ENCODE measurements at places on chromosomes 5 and 9. TPM values are rescaled to one million over a fixed set of nuclear protein-coding genes. Genes with fewer than 3 reads are reported as not detected.

DNA sequence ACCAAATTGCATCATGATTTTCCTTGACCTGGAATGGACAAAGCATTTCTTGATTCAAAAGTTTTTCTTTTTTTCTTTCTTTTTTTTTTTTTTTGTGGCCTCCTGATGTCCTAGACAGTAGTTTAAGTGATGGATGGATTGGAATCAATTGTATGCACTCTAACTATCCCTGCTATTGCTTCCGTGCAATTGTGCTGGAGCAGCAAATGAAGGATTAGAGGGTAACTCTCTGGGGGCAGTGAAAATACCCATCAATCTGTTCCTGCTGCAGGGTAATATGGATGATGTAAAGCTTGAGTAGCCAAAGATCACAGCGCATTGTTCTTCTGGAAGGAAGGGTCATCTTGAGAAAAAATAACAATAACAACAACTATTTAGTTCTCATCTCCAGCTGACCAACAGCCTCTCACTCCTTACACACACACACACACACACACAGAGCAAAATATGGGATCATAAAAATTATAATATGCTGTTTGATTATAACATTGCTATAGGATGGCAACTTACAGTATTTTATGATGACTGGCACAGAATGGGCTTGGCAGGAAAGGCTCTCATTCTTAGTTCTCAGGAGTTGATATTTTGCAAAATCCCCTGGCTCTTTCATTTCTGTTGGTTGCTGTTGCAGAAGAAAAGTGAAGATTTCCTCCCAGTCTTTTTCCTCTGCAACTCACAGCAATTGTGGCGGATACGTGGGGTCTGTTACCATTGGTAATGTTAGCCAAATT is 160.9 kb upstream of the DMAC1 start:
- DNase-seq: no peak
- no peaks in the 10 kb centered on the region for H3K36me3 ChIP-seq
- H3K27ac ChIP-seq: no peak overlapping the region
- no peak overlapping the region for H3K4me3 ChIP-seq

GRCh38 chr5:68432682-68433081 is 217.1 kb downstream of the PIK3R1 start:
- no peak for DNase-seq
- no peaks in the 10 kb centered on the region for H3K27me3 ChIP-seq
- no peak overlapping the region for H3K4me3 ChIP-seq
- H3K36me3 ChIP-seq: no peaks in the 10 kb centered on the region
- H3K4me1 ChIP-seq: no peaks in the 10 kb centered on the region
- H3K27ac ChIP-seq: no peak overlapping the region

Gene PTPRD
- 6.1 TPM for total RNA-seq

DNA sequence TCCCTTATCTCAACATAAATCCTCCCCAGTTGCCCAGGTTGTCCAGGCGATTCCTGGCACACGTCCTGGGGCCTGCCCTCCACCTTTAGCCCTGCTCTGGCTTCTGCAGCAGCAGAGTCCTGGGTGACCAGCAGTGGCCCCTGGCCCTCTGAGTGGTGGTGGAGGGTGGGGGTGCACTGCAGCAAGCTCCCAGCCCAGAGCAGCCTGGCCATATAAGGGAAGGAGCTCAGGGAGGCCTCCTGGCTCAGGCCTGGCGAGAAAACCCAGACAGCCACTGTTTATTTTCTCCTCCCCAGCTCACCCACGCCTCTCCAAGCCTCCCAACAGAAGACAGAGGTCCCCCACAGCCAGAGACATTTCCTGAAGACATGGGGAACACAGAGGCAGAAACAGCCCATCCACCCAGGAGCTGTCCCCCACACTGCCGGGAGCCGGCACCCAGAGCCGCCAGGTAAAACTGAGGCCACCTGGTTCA is 44.7 kb upstream of the IL17B start:
- no peaks in the 10 kb centered on the region for H3K4me1 ChIP-seq
- DNase-seq: no peak
- no peaks in the 10 kb centered on the region for H3K36me3 ChIP-seq
- peak overlapping the region; percentile 48 for H3K27ac ChIP-seq
- no peaks in the 10 kb centered on the region for H3K27me3 ChIP-seq

- no peak overlapping the region for H3K27ac ChIP-seq
- DNase-seq: no peak
- no peak overlapping the region for H3K4me3 ChIP-seq
- H3K36me3 ChIP-seq: no peaks in the 10 kb centered on the region
- no peaks in the 10 kb centered on the region for H3K27me3 ChIP-seq
- H3K4me1 ChIP-seq: no peaks in the 10 kb centered on the region
Observed at GRCh38 chr5:109529520-109529919, 119.7 kb upstream of the PJA2 start.

DNA sequence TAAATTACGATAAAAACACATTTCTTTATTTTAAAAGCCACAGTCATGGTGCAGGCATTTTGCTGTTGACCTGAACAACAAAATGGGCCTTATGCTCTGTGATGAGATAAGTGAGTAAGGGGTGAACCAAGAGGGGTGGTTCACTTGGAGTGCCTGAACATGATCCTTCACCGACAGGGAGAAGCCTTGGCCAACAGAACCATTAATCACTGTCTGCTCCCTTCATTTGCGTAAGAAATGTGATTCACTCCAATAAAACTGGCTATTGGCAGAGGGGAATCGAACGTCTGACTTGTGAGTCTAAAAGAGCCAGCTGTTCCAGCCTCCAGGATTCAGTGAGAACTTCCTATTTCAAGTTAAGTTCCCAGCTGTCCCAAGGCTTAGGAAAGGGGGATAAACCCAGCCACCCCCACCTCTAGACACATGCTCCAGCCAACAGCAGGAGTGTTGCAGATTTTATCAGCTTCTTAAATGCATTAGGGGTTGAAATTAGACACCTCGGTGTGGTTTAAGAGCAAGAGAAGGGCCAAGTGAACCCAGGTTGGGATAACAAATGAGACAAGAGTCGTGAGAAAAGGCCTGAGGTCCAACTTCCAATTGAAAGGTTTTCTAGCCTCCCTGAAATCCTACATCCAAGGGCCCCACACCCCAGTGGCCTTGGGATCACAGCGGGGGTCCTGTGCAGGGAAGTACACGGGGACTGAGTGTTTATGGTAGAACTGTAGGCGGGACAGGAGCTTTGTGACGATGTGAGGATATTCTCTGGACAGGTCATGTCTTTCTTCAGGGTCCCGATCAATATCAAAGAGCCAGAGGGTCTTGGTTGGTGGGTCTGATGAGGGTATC is 131.4 kb upstream of the LHFPL2 start:
- H3K27me3 ChIP-seq: no peaks in the 10 kb centered on the region
- no peak overlapping the region for H3K27ac ChIP-seq
- no peak for DNase-seq
- no peak overlapping the region for H3K4me3 ChIP-seq
- H3K4me1 ChIP-seq: no peaks in the 10 kb centered on the region
- no peaks in the 10 kb centered on the region for H3K36me3 ChIP-seq

DNA sequence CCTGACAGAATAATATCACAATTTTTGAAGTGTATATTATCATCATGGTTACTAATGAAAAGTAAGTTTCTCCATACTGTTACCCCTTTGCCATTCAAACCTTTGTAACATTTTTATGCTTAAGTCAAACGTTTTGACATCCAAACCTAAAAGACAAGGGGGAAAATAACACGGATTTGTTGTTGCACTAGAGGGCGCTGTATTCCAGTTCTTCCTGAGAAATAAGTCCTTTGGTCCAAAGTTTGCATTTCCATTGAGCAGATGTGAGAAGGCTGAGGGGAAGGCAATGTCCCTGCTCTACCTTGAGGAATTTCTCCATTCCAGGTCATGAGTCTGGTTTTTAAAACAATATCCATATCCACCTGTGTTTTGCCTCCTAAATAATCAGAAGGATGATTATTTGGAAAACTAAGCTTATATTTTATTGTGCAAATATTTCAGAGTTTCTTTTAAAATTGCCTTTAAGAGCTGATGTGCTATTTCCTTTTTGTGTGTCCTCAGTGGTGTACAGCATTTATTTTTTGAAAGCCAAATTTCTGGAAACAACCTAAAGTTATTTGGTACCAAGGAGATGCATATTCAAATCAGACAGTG is 9.7 kb downstream of the LECT2 start:
- no peaks in the 10 kb centered on the region for H3K27me3 ChIP-seq
- no peak overlapping the region for H3K27ac ChIP-seq
- DNase-seq: no peak
- no peaks in the 10 kb centered on the region for H3K4me1 ChIP-seq

DNA sequence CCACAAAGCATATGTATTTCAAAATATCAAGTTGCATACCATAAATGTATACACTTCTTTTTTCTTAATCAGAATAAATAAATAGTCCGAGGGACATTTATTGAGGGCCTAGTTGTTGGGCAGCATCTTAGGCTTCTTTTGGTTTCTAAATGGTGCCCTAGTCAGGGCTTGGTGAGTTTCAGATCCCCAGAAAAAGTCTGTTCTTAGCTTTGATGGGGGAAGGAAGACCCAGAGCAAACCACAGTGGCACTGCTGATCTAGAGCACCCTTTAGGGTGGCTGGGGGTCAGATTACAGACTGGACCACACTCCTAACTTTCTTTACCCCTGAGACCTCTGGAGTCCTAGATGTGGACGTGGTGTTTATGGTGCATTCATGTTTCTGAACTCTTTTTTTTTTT is 97.8 kb downstream of the C9orf152 start:
- H3K27me3 ChIP-seq: no peaks in the 10 kb centered on the region
- no peak for DNase-seq
- H3K4me1 ChIP-seq: no peaks in the 10 kb centered on the region
- no peak overlapping the region for H3K27ac ChIP-seq
- no peak overlapping the region for H3K4me3 ChIP-seq
- H3K36me3 ChIP-seq: no peaks in the 10 kb centered on the region

Gene FANCC
- 8.4 TPM for total RNA-seq

Gene TSSK1B
- not detected for total RNA-seq

DNA sequence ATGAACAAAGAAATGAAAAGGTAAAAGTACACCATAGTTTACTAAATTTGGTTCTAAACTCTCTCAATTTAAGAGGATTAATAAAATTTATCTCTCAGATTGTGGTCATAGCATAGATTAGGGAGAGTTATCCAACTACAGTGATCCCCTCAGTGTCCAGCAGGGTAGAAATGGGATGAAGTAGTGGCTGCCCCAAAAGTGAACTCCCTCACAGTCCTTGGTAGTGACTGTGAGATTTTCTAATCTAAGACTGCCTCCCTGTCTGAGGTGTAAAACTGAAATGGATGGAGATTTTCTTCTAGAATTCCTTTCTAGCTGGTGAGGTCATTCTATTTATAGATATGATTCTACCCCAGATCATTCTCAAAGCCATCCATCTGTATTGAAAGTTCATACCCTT is 455.5 kb downstream of the ACTL7B start:
- H3K4me3 ChIP-seq: no peak overlapping the region
- no peak for DNase-seq
- H3K36me3 ChIP-seq: no peaks in the 10 kb centered on the region
- no peak overlapping the region for H3K27ac ChIP-seq
- no peaks in the 10 kb centered on the region for H3K27me3 ChIP-seq

DNA sequence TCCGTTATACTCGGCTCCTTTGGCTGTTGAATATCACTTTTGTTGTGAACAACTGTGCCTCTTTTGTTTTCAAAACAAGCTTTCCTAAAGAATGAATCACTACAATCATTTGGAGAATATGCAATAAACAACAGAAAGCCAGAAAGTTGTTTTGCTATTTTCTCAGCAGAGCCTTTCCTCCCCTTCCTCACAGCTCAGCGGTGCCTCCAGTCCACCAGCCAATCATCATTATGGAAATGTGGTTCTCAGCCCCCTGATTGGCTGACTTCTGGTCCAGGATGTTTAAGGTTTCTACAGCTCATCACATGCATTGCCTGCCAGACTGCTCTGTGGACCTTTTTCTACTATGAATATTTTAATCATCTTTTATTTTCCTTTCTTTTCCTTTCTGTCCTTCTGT is 9.1 kb upstream of the ZNF608 start:
- H3K27me3 ChIP-seq: no peaks in the 10 kb centered on the region
- no peaks in the 10 kb centered on the region for H3K36me3 ChIP-seq
- no peaks in the 10 kb centered on the region for H3K4me1 ChIP-seq
- no peak overlapping the region for H3K4me3 ChIP-seq
- no peak for DNase-seq
- H3K27ac ChIP-seq: no peak overlapping the region

Data from right lobe of liver (tissue), 6 donors.